ENCODE measurements at places on chromosomes 5 and 9. TPM values are rescaled to one million over a fixed set of nuclear protein-coding genes. Genes with fewer than 3 reads are reported as not detected.

IRGM gene
- total RNA-seq, result 0.08 TPM

CDX1 gene
- not detected for total RNA-seq

TAL2 gene
- not detected for total RNA-seq

DNA sequence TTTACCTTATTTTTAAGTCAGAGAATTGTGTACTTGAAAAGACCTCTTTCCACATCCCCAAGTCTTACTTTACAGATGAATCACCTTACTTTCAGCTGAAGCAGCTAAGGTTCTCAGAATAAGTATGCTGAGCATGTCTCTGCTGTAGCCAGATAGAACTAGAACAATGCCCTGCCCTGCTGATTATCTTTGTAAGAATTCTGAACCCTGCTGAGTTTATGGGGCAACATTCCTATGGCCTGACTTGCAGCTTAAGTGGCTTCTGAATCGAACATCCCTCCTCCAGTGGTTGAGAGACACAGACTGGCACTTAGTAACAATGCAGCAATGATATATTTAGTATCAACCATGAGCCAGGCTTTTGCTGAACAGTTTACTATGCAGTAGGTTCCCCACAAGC, 592.0 kb upstream of the WWC1 start:
- DNase-seq, result peak; percentile 100

- DNase-seq, result no peak
Observed at GRCh38 chr5:117657541-117657940, 1082.9 kb upstream of the SEMA6A start.
